NCI-H187 (cell line): ENCODE measurements at places on chromosomes 5 and 9.

DNA sequence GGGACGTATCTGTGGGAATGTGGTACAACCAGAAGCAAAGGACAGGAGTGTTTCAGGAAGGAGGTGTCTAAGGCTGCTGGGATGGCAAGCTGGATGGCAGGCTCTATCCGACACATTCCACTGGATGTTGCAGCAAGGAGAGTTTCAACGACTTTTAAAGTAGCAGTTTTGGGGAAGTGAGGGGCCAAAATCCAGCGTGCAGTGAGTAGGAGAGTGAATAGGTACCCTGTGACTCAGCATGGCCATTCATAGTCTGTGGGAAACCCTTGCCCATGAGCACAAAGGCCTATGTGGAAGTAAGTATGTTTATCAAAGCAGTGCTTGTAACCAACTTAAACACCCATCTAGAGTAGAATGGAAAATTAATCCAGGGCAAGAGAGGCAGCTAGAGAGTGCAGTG, 664.7 kb downstream of the ACTL7B start:
- no peak for DNase-seq

DNA sequence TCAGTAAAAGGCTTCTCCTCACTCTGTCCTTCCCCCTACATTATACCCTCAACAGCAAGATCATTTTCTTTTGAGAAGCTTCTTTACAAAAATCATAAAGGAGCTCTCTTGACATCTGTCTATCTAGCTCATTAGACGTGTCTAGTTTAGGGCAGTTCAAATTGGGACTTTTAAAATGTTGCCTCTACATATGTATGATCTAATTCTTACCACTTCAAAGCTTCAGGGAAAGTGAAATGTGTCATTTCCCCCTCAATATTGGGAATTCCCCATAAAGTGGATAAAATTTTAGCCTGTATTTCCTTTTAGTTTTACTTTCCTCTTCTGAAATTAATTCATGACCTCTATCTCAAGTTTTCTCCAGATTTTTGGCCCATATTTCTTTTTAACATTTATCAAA, 323.7 kb downstream of the ARRDC3 start:
- no peak for DNase-seq

DNA sequence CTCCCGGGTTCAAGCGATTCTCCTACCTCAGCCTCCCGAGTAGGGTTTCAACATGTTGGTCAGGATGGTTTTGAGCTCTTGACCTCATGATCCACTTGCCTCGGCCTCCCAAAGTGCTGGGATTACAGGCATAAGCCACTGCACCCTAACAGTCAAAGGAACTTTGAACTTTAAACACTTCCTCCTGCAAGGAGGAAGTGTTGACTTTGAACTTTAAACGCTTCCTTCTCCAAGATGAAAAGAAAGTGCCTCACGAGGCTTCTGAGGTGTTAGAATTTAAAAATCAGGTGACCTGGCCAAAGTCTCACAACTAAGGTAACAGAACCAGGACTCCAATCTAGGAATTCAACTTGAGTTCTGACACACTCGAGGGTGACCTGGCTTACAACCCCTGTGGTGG, 150.9 kb downstream of the BRINP1 start:
- DNase-seq: no peak

DNA sequence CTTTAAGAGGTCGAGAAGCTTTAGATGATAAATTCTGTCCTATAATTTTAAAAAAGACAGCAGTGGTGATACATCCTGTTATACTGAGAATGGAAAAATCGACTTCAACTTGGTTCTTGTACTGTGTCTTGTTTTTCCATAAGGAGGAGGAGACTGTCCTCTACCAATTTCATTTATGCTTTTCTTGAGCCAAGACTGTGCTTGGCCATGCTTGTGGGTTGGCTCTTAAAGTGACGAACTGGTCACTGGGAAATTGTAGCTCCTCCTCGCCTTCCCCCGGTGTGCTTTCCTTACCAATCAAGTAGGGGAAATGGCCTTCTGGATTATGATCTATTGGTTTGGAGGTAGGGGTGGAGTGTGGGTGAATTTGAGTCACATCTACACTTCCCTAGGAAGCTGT, 67.1 kb upstream of the HSPB3 start:
- no peak for DNase-seq

DNA sequence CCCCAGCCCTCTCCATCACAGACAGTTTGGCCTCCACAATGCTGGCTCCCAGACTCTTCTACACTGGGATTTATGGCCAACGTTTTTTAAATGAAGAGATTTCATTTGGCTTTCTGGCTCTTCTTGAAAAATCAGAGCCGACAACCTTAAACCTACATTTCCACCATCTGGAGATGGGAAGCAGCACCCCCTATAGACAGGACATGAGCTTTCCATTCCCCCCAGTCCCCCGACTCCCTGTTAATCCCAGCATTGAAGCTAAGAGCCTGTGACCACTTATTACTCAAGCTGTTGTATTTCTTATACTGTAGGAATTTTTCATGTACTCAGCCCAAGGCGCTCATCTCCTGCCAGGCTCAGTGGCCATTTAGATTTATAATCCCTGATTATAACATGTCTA, 34.0 kb upstream of the AFAP1L1 start:
- DNase-seq: no peak

- DNase-seq: no peak
Observed at GRCh38 chr9:134247918-134248631, 78.2 kb upstream of the RXRA start.

- no peak for DNase-seq
Observed at GRCh38 chr9:77021291-77021894, 1.9 kb downstream of the FOXB2 start.

DNA sequence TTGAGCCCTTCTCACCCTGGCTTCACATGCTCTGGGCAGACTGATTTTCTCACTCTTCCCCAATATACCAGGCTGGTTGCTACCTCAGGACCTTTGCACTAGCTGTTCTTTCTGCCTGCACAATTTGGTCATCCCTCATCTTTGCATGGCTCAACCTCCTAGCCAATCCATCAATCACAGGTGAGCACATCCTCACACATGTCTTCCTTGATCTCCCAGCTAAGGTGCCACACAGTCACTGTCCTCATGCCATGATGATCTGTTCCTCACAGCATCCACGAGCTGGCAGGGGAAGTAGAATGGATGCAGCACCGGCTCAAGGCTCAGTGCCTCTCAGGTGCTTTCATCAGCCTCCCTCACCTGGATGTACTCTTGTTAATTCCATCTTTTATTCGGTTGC, 30.6 kb upstream of the S1PR3 start:
- DNase-seq: no peak

GRCh38 chr5:150694612-150695011, 6.2 kb downstream of the RBM22 start:
- DNase-seq: no peak

DNA sequence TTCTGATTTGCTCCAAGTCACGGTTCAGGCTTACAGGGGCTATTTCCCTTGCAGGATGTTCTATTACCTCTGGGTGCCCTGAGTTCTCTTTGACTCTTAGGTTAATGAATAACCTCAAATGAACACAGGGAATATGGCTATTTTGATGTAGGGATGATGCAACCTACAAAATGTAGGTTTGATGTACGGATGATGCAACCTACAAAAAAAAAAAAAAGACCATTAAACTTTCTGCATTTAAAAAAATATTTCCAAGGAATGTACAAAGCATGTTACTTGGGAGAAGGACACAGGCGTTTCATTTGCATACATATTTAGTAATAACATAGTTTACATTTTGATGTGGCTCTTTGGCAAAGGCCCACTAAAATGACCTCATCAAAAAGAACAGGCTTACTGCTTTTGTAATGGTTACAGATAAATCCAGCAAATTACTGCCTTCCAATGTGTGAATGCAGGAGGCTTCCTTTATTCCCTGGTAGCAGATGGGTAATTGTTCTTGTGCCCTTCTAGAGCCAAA, 36.3 kb downstream of the ZNF474 start:
- no peak for DNase-seq

DNA sequence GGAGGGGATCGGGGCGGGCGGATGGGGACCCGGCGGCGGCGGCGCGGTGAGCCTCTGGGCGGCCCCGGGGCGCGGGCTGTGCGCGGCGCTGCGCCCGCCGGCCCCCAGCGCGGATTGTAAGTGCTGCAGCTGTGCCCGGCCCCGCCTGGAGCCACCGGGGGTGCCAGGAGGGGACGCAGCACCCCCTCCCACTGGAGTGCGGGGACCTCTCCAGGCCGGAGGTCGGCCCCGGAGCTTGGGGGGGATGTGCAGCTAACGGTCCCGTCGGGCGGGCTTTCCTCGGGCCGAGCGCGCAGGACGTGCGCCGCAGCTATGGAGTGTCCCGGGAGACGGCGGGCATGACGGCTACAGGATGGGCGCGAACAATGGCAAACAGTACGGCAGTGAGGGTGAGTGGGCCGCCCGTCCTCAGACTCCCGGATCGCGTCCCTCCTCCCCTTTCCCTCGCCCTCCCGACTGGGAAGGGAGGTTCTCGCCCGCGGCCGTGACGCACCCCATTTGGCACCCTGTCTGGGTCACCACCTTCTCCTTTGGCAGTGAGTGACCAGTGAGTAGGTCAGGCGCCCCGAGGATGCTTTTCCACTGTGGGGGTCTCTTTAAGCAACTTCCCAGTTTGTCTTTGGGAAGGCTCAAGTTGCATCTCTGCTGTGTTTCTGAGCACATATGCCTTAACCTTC, 483 bp downstream of the FBXL7 start:
- no peak for DNase-seq

GRCh38 chr5:138844125-138844461, 31.0 kb downstream of the LRRTM2 start:
- no peak for DNase-seq

- no peak for DNase-seq
Observed at GRCh38 chr5:170221327-170221741, 11.5 kb upstream of the C5orf58 start.

GRCh38 chr9:30075451-30076199, 2308.8 kb upstream of the ACO1 start:
- DNase-seq: no peak

GRCh38 chr9:130189840-130190239, 17.6 kb downstream of the NCS1 start:
- DNase-seq: no peak

DNA sequence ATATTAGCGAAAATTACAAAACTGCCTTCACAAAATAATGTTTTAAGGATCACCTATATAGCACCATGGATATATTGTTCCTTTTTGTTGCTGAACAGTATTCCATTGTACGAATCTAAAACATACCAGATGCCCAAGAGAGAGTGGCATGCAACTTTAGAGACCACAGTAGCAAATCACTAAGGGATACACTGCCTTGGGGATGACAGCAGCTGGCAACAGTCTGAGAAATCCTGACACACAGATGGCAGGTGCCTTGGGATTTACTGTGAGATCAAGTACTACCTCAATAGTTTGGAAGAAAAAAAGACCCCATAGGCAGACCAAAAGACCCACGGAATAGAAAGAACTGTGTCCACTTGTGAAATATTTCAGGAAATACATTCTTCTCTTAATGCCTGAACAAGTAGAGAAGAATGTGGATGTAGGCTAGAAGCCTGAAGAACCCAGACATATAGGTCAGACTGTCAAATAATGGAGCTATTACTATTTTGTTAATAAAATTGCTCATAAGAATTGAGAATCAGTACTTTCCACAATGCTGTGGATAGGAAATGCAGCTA, 53.4 kb downstream of the PLPP1 start:
- DNase-seq: no peak

DNA sequence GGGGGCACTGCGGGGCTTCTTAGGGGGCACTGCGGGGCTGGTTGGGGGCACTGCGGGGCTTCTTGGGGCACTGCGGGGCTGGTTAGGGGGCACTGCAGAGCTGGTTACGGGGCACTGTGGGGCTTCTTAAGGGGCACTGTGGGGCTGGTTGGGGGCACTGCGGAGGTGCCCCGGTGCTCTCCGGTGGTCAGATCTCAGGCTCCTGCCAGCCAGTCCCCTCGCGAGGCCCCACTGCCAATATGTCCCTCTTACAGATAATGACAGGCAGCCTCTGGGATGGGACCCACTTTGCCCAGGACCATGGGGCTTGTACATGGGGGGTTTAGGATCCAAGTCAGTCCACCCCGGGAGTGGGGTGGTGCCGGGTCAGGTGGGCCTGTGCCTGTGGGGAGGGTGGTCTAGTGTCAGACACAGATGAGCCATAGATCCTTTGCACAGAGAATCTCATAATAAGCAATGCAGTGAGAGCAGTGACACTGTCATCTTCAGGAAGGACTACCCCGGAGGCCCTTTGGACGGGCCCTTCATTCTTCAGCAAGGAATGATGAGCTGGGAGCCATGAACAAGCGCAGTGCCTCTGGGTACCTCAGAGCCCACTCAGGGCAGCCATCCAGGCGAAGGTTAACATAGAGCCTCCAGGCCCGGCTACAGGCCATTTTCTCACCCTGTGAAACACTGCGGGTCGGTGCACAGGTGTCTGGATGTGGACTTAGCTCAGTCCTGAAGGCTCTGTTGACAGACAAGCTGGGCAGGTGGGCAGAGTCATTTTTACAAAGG, 38.2 kb downstream of the COL5A1 start:
- DNase-seq: no peak

DNA sequence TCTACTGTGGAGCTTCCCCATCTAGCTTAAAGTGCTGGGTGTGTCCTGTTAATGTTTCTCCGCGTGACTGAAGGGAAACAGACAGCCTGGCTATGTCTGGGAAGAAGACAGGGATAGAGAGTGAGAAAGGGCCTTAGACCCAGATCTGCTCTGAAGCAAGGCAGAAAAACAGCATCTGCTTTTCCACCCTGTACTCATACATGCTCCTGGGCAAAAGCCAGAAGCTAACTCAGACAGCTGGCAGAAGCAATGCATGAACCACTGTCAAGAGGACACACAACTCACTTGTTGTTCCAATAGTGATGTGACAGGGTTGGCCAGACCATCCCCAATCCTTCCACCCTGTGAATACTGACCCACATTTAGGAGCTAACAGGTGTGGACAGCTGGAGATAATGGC, 63.3 kb downstream of the DPYSL3 start:
- no peak for DNase-seq

DNA sequence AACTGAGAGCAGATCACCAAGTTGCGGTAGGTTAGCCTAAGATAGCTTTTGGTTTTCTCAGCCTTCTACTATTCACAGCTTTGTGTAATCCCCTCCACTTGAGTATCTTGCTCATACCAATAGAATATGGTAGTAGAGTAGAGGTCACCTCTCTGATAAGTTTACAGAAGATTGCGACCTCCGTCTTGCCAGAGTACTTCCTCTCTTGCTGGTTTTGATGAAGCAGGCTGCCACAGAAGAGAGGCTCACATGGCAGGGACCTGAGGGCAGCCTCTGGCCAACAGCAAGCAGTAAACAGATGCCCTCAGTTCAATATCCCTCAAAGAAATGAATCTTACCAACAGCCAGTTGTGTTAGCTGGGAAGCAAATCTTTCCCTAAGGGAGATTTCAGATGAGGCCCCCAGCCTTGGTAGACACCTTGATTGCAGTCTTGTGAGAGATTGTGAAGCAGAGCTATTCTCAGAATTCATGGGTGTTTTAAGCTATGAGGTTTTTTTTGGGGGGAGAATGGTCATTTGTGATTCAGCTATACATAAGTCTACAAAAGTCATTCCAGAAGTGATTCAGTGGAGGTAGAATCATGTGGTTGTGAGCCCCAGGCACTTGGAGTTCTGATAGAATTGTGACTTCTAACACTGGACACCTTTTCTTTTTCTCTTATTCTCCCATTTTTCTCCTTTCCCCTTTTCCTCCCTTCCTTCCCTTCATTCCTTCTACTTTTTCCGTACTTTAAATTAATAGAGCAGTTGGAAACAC, 22.7 kb upstream of the CDKN2B start:
- DNase-seq: no peak
